ENCODE measurements at places on chromosomes 4 and X.

- H3K27ac ChIP-seq, result peak overlapping the region; percentile 80
- no peaks in the 10 kb centered on the region for H3K36me3 ChIP-seq
- no peak overlapping the region for H3K4me3 ChIP-seq
- H3K27me3 ChIP-seq, result no peaks in the 10 kb centered on the region
Measured at GRCh38 chr4:7985891-7986441, 46.3 kb upstream of the AFAP1 start.

DNA sequence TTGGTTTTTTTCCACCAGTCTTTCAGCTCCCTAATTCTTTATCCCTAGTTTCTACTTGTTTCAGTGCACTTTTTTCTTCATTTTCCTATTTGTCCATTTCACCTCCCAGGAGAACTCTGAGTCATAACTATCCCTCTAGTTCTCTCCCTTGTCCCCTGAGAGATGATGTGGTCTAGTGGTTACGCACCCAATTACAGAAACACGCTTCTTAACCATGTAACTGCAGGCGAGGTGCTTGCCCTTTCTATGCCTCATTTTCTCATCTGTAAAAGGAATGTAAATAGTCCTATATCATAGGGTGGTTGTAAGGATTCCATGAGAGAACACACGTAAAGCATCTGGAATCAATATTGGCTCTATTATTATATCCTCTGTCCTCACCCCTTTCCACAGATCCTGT, 8.8 kb upstream of the GRPR start:
- no peaks in the 10 kb centered on the region for H3K27me3 ChIP-seq
- no peaks in the 10 kb centered on the region for H3K4me1 ChIP-seq
- no peaks in the 10 kb centered on the region for H3K36me3 ChIP-seq
- no peak overlapping the region for H3K4me3 ChIP-seq

DNA sequence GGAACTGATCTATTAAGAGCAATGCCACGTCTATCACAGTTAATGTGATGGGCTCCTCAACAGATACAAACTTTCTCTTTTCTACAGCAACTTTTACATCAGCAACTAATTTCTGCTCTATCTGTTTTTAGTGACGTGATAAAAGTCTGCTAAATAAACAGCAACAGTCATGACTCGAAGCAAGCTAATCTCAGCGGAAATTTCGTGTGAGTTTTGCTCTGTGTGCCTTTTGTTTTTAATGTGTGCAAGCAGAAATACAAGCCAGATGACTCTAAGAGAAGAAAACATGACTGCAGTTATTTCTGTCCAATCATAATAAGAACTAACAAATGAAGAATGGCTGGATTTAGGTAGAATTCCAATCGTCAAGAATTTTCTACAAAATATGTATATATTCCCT, 214.3 kb downstream of the LDB2 start:
- no peaks in the 10 kb centered on the region for H3K36me3 ChIP-seq
- DNase-seq, result no peak
- H3K27me3 ChIP-seq, result no peaks in the 10 kb centered on the region
- H3K27ac ChIP-seq, result no peak overlapping the region

DNA sequence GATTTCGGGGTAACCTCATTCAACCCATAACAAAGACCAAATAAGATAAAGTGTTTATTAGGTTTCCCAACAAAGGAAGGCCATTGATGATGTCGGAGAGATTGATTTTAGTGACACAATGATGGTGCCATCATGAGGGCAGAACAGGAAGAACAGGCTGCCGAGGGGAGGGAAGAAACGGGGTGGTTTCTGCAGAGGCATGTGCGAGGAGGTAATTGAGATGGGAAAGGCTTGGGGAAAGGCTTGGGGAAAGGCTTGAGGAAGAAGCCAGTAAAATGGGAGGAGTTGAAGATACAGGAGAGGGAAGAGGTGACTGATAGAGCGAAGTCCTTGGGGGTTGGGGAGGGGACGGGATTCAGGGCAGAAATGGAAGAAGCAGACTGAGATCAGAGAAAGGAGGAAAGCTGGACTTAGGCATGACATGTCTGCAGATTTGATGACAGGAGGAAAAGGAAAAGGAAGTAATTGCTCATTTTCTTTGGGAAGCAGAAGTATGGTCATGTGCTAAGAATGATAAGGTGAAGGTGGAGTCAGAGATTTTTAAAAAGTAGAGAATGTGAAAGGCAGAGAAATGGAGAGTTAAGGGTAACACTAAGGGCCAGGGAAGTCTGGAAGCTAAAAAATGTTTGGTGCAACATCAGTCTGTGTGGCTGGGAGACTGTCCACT, 6.0 kb downstream of the HPSE start:
- DNase-seq, result no peak
- no peaks in the 10 kb centered on the region for H3K27me3 ChIP-seq
- H3K36me3 ChIP-seq, result no peaks in the 10 kb centered on the region
- H3K27ac ChIP-seq, result no peak overlapping the region

DNA sequence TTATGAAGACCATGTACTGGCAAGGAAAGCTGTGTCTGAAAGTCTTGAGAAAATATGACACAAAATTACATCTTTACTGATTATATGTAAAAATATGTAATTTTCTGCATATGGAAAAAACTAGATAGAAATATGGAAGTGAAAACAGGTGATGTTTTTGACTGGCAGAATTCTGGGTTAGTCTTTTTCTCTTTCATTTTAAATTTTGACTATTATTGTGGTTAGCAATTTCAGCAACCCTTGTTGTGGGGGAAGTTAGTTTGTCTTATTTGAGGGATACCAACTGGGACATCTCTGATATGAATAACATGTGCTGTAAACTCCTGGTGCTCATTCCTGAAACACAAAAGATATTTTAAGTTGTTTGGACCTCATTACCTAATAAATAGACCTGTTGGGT, 49.9 kb upstream of the CPEB2 start:
- H3K36me3 ChIP-seq, result no peaks in the 10 kb centered on the region
- DNase-seq, result no peak
- H3K4me1 ChIP-seq, result no peaks in the 10 kb centered on the region
- no peaks in the 10 kb centered on the region for H3K27me3 ChIP-seq

- no peak for DNase-seq
- H3K4me1 ChIP-seq, result no peaks in the 10 kb centered on the region
- H3K36me3 ChIP-seq, result no peaks in the 10 kb centered on the region
- no peak overlapping the region for H3K4me3 ChIP-seq
Measured at GRCh38 chrX:7149411-7149810, 1.5 kb upstream of the PUDP start.

All from Panc1 (cell line).